Renal cortex interstitium (tissue), 15 donors: ENCODE measurements at places on chromosomes 11 and 22.

- DNase-seq = no peak
Measured at GRCh38 chr11:131817687-131818188, 447.3 kb downstream of the NTM start.

GRCh38 chr11:80523057-80523456 is 1082.2 kb upstream of the TENM4 start:
- DNase-seq = no peak

DNA sequence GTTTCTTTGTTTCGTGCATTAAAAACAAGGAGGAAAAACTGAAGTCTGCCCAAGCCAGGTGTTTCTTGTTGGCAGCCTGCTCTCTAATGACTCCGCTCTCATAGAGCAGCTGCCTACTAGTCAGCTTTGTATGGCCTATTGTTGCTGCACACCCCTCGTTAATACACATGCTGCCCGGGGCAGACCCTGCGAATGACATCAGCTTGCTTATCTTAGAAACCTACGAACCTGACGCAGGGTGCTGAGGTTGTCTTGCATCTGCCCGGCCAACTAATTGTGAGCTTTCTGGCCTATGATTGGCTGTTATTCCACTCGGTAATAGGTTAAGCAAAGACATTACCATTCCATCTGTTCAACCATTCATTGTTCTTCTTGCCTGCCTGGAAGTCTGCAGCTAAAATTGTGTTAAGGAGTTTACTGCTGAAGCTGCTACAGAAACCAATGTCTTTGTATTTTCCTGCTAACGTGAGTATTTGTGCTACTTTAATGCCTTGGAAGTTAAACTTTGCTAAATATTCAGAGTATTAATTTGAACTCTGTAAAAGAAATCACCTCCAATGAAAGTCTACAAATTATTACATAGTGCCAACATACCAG is 37.5 kb downstream of the ZC3H12C start:
- DNase-seq = peak; percentile 7

DNA sequence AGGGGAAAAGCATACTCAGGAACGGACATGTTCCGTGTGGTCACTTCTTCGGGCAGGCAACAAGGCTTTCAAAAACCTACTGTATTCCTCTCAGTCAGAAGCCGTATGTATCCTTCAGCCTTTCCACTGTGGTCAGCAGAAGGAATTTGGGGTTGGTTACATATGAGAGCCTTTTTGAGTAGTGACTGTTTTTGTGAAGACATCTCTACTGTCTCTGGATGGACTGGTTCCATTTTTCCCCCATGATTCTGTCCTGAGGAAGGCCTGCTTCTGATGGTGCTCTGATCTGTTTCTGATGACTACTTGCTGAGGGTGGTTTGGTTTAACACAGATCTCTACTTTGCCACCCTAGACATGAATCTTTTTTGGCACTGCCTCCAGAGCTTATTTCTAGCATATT is 63.7 kb upstream of the HORMAD2 start:
- DNase-seq = no peak

GRCh38 chr11:99176430-99176829 is 155.7 kb downstream of the CNTN5 start:
- no peak for DNase-seq

DNA sequence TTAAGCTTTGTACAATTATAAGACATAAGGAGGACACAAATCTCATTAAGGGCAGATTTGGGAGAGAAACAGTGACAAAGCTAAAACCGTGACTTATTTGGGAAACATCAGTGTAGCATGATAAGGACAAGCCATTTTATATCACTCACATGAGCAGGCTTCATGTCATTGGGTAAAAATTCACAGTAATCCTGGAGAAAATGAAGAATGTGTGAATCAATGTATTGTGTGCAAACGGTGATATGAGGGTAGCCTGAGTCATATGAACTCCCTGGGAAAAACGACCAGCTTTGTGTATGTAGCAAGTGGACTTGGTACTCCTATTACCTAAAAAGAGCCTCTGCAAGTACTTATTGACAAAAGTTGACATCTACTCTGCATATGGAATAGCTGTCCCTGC is 6.0 kb upstream of the TRIM34 start:
- DNase-seq = no peak

DNA sequence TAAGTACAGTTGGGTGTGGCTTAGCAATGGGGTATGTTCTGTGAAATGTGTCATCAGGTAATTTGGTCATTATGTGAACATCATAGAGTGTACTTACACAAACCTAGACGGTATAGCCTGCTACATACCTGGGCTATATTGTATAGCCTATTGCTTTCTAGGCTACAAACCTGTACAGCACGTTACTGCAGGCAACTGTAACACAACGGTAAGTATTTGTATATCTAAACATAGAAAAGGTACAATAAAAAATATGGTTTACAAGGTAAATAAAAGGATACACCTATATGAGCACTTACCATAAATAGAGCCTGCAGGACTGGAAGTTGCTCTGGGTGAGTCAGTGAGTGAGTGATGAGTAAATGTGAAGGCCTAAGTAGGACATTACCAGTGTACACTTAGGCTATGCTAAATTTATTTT is 73.1 kb upstream of the GDPD4 start:
- DNase-seq = no peak

DNA sequence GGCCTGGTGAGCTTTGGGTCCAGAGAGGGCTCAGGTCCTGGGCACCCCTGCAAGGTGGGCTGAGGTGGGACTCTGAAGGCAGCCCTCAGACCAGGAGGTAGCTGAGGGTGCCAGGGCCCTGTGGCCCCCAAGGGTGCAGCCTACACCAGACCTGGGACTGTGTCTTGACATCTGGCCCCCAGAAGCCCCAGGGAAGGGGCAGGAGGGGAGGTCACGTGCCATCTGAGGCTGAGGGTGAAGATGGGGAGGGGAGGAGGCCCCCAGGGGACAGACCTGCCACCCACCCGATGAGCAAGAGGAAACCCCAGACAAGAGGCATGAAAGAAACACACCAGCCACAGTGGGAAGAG is 520.2 kb downstream of the BRD1 start:
- DNase-seq = no peak

DNA sequence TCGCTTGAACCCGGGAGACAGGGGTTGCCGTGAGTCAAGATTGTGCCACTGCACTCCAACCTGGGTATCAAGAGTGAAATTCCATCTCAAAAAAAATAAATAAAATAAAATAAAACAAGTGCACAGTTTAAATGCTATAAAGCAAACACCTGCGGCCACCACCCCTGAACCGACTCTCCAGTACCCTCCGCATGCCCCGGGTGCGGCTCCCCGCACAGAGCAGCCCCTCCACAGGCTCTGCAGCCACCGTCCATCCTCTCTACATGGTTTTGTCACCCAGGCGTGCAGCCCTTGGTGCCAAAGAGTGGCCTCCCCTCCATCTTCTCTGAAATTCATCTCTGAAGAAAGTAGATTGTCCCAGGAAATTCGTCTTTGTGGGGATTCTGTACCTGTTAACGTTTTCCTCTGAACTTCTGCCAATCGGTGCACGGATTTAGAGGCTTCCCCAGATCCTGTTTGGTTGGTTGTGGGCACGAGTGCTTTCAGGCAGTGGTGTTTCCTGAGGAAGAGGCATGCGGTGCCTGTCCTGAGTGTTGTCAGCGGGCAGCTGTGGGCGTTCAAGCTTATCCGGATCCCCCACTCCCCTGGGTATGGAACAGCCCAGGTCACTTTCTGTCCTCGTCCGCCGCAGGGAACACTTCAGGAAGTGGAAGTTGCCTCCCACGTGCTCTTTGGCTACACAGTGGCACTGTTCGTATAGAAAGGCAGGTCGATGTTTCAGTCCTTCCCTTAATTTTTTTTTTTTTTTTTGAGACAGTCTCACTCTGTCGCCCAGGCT is 4.1 kb downstream of the MIOX start:
- DNase-seq = no peak

GRCh38 chr11:86869966-86870570 is 69.7 kb downstream of the PRSS23 start:
- DNase-seq = peak; percentile 44

DNA sequence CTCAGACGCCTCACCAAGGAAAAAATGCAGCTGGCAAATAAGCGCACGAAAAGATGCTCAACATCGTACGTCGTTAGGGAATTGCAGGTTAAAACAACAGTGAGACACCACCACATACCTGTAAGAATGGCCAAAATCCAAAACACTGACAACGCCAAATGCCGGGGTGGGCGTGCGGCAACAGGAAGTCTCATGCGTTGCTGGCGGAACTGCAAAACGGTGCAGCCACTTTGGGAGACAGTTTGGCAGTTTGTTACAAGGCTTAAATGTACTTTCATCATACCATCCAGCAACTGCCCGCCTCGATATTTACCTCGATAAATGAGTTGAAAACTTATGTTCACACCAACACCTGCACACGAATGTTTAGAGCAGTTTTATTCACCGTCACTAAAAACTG is 7.5 kb upstream of the CTSD start:
- DNase-seq = no peak

DNA sequence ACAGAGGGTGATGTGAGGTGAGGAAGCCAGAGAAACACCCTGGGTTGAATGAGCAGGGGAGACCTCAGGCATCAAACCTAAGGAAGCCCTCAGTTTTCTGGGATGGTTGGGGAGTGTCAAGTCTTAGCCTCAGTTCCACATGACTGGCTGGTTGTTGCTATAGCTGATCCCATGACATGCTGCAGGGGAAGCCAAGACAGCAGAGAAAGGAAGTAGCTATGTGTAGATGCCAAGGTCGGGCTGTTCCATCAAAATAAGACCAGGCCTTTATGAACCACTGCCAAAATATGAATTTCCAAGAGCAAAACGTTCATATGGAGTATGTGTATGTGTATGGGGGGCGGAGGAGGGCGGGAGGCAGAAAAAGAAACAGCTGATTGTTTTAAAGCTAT is 11.6 kb downstream of the CD59 start:
- DNase-seq = no peak

GRCh38 chr22:49073873-49074417 is 753.7 kb downstream of the BRD1 start:
- DNase-seq = no peak

DNA sequence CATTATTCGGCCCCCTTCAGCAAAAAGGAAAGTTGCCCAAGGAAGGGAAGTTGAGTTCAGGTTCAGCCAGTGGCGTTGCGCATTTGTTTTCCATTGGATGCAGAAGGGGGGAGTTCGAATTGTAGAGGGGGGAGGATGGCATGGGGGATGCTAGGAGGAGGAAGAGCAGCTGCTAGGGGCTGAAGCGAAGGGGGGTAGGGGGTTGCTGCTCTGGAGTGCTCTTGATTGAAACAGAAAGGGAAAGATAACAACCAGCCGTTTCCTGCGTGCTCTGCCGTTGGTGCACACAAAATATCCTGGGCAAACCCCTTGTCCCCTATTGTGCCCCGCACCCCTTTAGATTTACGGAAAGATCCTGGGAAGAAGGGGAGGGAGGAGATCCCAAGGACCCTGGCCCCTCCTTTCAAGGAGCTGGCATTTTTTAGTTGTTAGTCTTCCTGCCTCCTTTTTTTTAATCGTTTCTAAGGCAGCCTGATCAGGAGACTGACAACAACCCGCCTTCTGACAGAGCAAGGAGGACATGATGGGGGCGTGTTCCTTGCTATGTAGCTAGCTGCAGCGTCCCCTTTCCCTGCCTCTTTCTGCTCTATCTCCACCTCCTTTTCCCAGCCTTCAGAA is 2.1 kb downstream of the KMT2A start:
- DNase-seq = no peak

- DNase-seq = no peak
Measured at GRCh38 chr22:17228725-17229126, 9.5 kb upstream of the ADA2 start.
